BE2C (cell line): ENCODE measurements at places on chromosomes 11 and 22.

- no peak for DNase-seq
Observed at GRCh38 chr22:30115705-30116104, 35.4 kb downstream of the HORMAD2 start.

- no peak for DNase-seq
Observed at GRCh38 chr11:34243600-34244464, 114.0 kb downstream of the ABTB2 start.

DNA sequence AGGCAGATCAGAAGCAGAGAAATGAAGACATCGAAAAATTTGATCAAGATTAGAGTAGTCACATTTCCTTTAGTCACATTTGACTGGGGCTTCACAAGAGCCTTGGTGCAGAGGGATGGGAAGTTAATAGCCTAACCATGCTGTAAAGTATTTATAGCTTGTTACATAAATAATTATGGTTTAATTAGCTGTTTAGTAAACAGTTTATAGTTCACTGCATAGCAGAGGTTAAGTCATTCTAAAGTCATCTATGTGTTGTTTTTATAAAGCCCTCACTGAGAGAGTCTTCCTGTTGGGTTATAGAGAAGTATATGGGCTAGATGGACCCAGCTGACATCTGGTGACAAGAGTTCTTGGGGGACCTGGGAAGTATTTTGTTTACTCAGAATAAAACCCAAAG lies 47.1 kb downstream of the INSC start:
- no peak for DNase-seq

DNA sequence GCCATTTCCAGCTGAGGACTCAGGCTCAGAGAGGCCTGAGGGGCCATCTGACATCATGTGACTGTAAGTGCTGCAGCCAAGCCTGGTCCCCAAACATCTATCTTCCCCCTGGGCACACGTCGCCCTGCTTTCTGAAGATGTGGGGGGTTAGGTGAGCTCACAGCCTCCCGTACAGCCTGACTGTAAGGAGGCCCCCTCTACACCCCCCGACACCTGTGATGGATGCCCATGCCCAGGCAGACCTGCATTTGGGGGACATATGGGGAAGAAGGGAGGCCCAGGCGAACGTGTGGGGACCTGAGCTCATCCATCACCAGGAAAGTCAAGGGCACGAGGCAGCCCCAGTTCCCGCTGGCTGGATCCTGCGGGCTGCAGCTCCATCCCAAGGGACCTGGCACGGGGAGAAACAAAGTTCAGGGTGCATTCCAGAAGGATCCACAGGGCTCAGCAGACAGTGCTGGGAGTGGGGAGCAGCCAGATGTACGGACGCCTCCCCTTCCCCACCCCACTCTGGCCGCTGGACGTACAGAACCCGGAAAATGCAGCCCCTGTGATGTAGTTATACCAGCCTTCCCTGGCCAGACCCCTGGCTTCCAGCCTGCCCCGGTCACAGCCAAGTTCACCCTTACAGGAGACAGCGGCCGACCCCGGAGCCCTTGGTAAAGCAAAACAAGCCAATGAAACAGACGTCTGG lies 1431.4 kb downstream of the BRD1 start:
- no peak for DNase-seq

DNA sequence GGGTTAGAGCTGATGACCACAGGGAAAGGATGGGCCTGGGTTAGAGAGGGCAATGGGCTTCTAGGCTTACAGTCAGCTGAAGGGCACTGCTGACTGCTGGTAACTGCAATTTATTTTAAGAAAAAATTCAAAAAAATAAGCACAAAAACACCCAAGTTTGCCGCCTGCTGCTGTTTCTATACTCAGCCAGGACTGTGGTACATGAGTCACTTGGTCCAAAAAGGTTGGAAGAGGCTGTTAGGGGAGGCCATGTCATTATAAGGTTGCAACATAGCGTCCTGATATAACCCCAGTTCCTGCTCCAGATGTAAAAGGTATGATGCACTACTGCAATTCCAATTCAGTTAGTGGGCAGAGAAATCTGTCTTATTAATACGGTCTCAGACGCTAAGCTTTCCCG lies 98.9 kb downstream of the ETS1 start:
- DNase-seq, result no peak
